Neural cell (in vitro differentiated cells): ENCODE measurements at places on chromosomes 1 and 21. TPM values are rescaled to one million over a fixed set of nuclear protein-coding genes. Genes with fewer than 3 reads are reported as not detected.

PRDM16 gene
- polyA plus RNA-seq: 0.16 and 0.21 TPM in 2 replicates

SMPDL3B gene
- polyA plus RNA-seq: 0.56 TPM in 1 of 2 replicates, not detected in the other

LCE3E gene
- not detected in 2 replicates for polyA plus RNA-seq

PADI2 gene
- 1.6 and 2.2 TPM in 2 replicates for polyA plus RNA-seq

ANGPTL3 gene
- not detected in 2 replicates for polyA plus RNA-seq

LHX8 gene
- polyA plus RNA-seq: 8.8 and 11.1 TPM in 2 replicates

AADACL4 gene
- polyA plus RNA-seq: not detected in 2 replicates

SPATA46 gene
- not detected in 2 replicates for polyA plus RNA-seq

GPR153 gene
- polyA plus RNA-seq: 26.9 and 34.6 TPM in 2 replicates
